ENCODE measurements at places on chromosomes 3 and 15. TPM values are rescaled to one million over a fixed set of nuclear protein-coding genes. Genes with fewer than 3 reads are reported as not detected.

- peak; percentile 6 for DNase-seq
These were observed 63.3 kb upstream of the STRIT1 start for GRCh38 chr3:155356594-155357370.

GRCh38 chr3:184366619-184367289 lies 5.2 kb downstream of the POLR2H start:
- no peak for DNase-seq

IQCF2 gene
- total RNA-seq: not detected

DNA sequence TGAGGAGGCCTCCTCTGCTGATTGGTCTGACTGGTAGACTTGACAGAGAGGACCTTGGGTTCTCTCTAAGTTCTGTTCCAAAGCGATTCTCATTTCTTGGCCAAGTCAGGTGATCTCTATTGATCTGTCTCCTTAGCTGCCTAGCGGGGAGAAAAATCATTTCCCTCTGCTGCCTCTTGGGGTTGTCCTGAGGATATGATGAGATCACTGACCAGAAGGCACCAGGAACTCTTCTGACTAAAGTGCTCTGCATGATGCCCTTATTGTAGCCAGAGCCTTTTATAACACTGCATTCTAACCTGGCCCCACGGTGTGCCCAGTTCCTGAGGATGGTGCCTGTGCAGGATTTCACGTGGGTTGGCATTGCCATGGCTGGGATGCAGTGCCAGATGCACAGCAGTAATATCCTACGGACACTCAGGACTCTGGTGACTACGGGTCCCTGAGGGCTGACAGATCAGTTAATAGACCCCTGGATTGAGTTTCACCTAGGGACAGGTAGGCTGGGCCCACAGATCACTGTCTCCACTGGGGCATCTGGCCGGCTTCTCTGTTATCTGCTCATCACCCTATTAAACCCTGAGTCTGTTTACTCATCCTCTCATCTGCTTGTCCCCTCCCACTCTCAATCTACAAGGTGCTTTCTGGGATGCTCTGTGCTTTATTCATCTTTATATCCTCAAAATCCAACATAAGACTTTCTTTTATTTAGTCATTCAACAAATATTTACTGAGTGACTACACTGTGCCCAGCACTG lies 3.9 kb upstream of the HEG1 start:
- DNase-seq: no peak

- no peak for DNase-seq
These were observed 134.9 kb upstream of the ZBTB20 start for GRCh38 chr3:115281697-115282675.

- DNase-seq: no peak
These were observed 151.9 kb upstream of the ARPP21 start for GRCh38 chr3:35487376-35487775.

GRCh38 chr15:57352535-57353316 lies 23.6 kb upstream of the CGNL1 start:
- no peak for DNase-seq

DNA sequence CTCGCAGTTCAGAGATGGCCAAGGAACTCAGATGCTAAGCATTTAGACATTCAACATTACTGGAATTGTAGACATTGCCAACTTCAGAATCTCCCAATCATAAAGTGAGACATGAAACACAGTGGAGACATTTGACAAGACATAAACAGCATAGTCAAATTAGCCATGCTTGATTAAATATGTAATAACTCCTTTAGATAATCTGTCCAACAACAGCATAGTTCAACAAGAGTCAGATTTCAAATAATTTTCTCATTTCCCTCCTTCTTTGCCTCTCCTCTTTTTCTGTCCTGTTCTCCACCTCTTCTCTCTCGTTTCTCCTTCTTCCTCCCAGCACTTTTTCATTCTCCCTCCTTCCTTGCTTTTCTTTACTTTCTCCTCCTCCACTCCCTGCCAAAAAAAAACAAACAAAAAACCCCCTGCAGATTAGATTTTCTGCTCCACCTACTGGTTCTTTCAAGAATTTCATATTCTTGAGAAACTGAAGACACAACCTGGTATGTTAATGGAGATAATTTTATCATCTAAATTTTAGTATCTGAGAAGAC lies 20.2 kb downstream of the CPOX start:
- no peak for DNase-seq

DNA sequence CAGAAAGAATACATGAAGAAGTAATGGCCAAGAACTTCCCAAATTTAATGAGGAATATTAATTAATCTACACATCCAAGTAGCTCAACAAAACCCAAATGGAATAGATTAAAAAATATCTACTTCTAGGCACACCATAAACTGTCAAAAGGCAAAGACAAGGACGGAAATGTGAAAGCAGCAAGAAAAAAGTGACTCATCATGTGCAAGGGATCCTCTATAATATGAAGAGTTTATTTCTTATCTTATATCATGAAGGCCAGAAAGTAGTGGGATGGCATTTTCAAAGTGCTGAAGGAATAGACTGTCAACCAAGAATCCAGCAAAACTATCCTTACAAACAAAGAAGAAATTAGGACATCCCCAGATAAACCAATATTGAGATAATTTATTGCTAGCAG lies 73.9 kb upstream of the PRICKLE2 start:
- DNase-seq: no peak

- no peak for DNase-seq
These were observed 150.6 kb downstream of the KCNMB2 start for GRCh38 chr3:178686826-178687225.
